ENCODE measurements at places on chromosomes 4 and X.
A peak's percentile ranks its signal among the peaks of the same experiment; 100 is the strongest.

- DNase-seq, result no peak
These were observed at the start of gene C4orf50 for GRCh38 chr4:6018331-6018730. C4orf50 (minus strand) TSS chr4:6018431.

DNA sequence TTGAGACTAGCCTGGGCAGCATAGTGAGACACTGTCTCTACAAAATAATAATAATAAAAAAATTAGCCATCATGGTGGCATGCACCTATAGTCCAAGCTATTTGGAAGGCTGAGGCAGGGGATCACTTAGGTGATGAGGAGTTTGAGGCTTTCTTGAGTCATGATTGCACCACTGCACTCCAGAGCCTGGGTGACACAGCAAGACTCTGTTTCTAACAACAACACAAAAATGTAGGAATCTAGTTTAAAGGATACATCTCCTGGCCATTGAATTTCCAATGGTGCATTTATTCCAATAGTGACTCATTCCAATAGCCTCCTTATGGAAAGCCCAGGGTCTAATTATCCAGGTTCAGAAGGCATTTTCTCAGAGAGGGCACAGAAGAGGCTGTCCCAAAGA is 21.9 kb upstream of the HERC6 start:
- no peak for DNase-seq

GRCh38 chr4:116024954-116025708 is 911.7 kb upstream of the NDST4 start:
- DNase-seq, result peak; percentile 2

DNA sequence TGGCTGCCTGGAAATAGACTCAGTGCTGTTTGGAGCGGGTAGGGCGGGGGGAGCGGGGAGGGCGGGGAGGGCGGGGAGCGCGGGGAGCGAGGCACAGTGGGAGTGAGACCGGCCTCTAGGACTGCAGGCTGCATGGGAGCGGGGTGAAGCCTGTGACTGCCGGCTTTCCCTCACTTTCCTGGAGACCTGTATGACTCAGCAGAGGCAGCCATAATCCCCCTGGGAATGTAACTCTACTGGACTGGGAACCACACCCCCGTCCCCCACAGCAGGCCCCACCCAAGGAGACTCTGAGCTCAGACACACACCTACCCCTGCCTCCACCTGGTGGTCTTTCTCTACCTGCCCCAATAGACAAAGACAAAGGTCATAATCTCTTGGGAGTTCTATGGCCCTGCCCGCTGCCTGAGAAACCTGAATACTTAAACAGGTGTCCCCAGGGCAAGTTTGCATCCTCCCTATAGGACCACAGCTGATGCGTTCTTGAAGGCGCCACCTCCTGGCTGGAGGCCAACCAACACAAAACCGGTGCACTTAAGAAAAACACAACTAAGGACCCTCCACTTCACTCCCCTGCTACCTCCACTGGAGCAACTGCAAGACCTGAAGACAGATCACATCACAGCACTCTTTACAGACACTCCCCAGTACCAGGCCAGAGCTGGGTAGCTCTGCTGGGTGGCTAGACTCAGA is 18.0 kb downstream of the HDAC8 start:
- peak; percentile 38 for DNase-seq

GRCh38 chr4:24867766-24868296 is 45.0 kb downstream of the CCDC149 start:
- DNase-seq, result no peak

DNA sequence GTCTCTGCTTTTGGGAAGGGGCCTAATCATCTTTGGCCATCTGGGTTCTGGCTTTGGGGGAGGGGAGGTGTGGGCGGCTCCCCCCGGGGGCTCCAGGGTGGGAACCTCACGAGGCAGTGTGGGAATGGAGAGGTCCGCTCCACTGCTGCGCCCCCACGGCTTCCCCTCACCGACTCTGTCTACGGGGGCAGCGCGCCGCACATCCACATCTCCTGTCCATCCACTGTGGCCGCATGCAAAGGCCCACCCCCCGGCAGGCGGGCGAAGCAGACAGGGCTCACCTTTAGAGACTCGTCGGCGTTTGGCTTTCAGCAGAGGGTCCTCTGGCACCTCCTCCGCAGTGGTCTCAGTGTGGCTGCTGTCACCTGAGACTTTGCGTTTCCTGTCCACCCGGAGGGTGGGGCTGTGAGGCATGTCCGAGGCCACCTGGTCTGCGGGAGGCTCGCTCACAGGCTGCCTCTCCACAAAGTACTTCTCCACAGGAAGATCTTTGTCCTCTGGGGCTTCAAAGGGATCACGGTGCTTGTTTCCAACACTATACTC is 33.6 kb downstream of the BCOR start:
- peak; percentile 49 for DNase-seq

DNA sequence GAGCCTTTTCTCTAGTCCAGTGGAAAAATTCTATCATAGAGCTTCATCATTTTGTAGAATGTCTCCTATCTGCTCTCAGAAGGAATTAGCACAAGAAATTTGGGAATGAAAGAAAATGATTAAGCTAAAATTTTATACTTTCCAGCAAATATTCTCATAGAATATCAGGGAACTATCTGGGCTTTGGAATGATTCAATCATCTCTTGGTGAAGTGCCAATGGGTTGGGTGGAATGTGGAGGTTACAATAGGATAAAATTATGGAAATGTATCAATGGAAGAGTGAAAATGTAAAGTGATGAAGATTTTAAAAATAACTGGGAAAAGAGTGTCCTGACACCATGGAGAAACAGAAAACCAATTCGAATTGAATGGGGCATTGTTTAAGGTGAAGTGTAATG is 119.0 kb upstream of the MID1 start:
- DNase-seq, result no peak

DNA sequence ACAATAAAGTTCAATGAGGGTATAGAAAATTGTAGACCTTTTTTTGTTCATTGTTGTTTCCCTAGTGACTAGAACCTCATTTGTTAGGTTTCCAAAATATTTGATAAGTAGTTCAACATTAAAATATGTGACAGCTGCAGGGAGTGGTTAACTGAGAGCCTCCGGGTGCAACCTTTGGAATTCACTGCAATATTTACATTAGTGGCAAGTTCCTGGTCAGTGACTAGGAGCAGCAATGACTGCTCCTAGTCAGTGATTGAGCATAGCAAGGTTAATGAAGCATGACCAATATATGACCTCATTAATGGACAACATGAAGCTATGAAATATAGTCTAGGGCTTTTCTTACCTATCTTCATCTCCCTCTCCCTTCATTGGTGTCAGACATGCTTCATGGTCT is 65.8 kb upstream of the FAM47A start:
- DNase-seq, result no peak

All from large intestine (tissue), 12 donors.